ENCODE measurements at places on chromosomes 1 and 21.

DNA sequence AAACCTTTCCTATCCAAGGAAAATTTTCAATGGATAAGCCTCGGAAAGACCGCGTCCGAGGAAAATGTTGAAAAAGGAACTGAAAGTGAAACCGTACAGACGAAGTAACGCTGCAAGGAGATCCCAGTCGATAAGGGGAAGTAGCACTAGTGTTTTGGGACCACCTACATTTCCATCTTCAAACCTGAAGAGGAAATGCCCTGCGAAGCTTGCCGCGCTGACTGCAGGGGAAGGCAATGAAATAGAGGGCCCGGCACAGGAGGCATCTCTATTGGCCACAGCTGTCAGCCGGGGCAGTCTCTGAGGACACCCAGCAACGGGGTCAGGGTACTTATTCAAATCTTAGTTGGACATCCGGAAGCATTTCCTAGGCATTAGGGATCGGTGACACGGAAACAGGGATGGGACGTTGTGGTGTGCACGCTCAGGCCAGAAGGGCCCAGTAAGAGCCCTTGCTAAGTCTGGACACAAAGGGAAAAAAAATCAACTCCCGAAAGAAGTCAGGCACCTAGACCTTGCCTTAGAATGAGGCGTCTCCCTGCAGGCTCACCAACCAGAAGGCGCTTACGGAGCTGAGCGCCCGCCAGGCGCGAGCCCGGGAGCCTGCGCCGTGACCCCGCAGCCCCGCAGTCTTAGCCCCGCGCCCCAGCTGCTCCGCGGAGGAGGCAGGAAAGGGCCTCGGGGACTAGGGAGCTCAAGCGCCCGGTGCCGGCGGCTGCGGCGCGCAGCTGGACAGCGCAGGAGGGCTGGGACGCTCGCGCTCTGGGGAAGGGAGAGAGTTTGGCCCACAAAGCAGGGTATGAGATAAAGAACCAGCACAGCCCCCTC lies 655 bp downstream of the USF1 start:
- DNase-seq = peak; percentile 81

DNA sequence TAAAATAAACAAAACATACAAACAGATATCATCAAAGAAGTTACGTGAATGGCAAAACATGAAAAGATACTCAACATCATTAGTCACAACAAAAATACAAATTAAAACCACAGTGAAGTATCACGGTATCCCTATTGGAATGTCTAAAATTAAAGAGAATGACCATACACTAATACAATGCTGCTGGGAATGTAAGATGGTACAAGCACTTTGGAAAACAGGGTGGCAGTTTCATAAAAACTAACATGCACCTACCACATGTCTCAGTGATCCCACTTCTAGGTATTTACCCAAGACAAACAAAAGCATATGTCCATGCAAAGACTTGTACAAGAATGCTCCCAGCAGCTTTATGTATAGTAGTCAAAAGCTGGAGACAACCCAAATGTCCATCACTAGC lies 69.1 kb downstream of the HSF2BP start:
- no peak for DNase-seq

GRCh38 chr21:44643741-44644310 lies 2.4 kb upstream of the KRTAP10-11 start:
- DNase-seq = peak; percentile 22

DNA sequence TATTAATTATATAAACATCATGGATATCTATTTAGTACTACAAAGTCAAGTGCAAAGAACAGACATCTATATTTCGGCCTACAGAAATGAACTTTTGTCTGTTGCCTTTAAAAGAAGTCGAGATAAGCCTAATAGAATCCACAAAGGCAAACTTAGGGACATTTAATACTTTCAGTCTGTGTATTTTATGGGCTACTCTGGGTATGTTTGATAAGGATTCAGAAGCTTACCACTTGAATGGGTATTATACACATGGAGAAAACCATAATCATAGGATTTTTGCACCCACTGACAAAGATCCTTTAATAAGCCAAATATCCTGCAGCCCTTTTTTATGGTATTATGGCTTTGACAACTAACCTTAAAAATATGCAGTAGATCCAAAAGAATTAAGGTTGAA lies 224.8 kb downstream of the LMO4 start:
- no peak for DNase-seq

- DNase-seq = no peak
Measured at GRCh38 chr1:34549199-34549598, 205.6 kb upstream of the GJB5 start.

DNA sequence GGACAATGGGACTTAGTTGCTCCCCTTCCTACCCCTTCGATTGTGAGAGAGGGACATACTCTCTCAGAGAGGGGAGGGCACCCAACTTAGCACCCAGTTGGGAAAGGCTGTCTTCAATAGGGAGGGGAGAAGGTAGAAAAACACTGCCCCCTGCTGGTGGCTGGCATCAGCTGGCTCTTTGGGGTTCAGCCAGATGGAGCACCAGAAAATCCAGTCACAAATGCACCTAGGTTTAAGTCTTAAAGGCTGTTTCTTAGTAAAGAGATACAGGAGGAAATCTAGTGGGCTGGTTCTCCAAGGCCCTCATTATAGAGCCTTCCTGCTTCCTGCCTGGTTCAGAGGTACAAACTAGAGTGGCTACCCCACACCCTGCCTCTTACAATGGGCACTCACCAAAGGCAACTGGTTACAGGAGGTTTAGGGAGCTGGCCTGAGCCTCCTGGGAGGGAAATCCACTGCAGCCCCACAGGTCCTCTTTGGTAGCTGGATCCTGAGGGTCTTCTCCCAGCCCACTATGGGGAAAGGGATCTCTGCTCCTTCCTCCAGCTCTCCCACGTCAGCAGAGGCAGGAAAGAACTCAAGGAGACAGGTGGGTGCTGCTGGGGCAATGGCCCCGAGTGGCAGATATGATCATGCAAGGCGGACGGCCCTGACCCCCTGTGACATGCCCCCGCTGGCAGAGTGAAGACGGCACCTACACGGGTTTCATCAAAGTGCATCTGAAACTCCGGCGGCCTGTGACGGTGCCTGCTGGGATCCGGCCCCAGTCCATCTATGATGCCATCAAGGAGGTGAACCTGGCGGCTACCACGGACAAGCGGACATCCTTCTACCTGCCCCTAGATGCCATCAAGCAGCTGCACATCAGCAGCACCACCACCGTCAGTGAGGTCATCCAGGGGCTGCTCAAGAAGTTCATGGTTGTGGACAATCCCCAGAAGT lies 28.3 kb downstream of the EIF2D start:
- DNase-seq = peak; percentile 88

- no peak for DNase-seq
Measured at GRCh38 chr1:204443260-204443619, 31.6 kb upstream of the PPP1R15B start.

DNA sequence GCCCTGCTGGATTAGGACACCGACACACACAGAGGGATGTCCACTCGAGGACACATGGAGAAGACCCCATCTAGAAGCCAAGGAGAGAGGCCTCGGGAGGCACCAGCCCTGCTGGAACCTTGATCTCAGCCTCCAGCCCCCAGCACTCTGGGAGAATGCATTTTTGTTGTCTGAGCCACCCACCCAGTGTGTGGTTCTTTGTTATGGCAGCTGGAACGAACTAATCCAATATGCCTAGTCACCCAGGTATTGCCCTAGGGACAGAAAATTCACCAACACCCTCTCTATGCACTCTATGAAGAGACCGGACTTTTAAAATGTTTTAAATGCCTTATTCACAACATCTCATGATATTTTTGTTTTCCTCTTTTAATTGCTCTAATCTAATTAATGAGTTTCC lies 117.4 kb downstream of the CRYAA start:
- no peak for DNase-seq

DNA sequence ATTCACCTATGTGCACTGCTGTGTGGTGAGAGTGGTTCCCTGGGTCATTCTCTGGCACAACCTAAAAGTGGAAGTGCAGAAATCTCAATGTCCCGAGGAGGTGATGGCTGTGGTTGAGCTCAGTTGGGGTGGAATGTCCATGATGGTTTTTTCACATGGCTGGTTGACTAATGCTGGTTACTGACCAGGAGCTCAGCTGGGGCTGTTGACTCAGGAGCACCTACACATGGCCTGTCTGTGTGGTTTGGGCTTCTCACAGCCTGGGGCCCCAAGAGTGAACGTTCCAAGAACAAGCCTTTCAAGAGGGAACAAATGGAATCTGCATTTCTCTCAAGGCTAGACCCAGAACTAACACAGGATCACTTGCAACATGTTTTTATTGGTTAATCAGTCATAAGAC lies 6.4 kb upstream of the KANK4 start:
- no peak for DNase-seq

- no peak for DNase-seq
Measured at GRCh38 chr1:11748294-11749202, 12.6 kb downstream of the AGTRAP start.

DNA sequence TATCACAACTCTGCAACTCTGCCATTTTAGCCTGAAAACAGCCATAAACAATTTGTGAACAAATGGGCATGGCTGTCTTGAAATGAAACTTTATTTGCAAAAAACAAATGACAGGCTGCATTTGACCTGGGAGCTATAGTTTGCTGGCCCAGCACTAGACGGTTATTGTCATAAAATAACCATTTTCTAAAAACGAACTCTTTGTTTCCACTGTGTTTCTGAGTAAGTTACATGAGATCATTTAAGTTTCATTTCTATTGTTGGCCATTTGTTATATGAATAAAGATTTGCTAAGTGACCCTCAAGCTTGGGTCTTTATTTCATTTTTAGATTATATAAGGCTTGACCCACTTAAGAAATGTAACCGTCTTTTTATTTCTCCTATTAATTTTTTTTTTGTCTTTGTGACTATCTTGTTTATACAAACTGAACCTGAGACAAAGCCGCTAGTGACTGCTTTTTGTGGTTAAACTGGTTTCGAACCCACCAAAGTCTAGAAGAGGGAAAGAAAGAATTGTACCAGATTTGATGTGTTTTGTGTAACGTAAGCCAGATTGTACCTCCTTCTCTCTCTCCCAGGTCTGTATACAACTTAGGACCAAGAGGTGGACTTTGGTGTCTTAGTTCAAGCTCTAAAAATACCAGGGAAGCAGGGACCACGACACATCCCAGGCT lies 12.9 kb upstream of the KCNJ15 start:
- DNase-seq = no peak

- no peak for DNase-seq
Measured at GRCh38 chr1:223695941-223696340, 16.4 kb upstream of the CAPN2 start.

- DNase-seq = no peak
Measured at GRCh38 chr1:226983247-226983991, 43.3 kb downstream of the COQ8A start.

DNA sequence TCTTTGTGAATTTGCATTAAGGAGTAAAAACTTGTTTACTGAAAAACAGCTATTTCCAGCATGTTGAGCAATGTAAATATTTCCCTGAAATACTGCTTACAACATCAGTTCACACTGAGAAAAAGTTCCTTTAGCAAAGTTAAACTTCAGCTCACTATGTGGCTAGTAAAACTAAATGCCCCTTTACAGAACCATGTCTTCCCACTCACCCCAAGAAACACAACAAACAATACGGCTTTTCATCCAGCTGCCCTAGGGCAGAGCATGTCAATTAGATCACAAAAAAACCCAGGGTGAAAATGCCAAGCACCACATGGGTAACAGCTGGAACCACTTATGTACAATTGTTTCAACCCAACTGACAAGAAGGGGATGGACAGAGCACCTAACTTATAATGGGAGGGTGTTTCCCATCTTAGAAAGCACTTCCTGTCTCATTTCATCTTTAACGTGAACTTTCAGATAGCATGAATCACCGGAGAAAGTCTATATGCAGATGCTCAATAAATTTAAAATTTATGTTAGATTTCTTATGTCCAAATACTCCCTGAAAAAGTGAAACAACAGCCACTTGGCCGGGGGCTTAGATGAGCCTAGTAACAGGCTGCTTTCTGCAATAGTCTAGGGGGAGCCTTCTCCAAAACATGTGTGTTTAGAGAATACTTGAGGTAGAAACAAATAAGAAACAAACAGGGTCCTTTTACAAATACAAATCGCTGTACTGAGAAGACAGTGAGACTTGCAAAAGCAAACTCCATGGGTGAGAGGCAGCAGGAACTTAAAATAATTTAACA lies 6.6 kb downstream of the NID1 start:
- peak; percentile 85 for DNase-seq

- no peak for DNase-seq
Measured at GRCh38 chr1:168372861-168373371, 92.2 kb downstream of the TBX19 start.

- DNase-seq = no peak
Measured at GRCh38 chr1:48870596-48870995, 93.9 kb upstream of the BEND5 start.

DNA sequence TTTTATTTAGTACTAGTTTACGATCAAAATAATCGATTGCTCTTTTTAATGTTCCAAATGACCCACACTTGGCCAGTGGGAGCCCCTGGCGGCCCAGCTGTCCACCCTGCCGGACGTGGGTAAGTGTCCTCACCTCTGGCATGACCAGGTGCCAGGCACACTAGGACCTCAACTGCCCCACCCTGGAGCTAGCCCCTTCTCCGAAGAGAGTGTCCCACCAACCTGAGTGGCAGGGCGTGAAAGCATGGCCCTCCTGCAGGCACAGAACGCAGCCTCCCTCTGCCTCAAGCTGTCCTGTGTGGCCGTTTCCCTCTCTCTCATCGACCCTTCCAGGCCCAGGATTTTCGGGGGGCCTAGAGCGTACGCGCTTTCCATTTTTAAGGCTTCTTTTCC lies 32.9 kb upstream of the AGPAT3 start:
- no peak for DNase-seq

DNA sequence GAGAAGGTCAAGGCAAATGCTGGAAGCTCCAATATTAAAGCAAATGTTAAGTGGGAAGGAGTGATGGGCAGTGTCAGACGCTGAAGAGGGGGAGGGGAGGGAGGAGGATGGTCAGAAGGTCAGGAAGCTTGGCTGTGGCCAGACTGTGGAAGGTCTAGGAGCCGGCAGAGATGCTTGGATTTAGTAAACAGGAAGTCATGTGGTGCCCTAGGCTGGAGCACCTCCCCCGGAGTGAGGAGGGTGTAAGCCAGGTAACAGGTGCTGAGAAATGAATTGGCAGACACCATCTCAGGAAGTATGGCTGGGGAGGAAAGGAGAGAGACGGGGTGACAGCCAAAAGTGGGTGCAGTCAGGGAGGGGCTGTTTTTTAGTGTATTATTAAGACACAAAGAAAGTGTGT lies 17.7 kb downstream of the CSMD2 start:
- DNase-seq = no peak

GRCh38 chr1:175132436-175132835 lies 60.1 kb downstream of the KIAA0040 start:
- DNase-seq = no peak

- DNase-seq = peak; percentile 57
Measured at GRCh38 chr1:156113282-156113950, 1.1 kb upstream of the LMNA start.
